ENCODE measurements at places on chromosomes 7 and 10.

- no peak for DNase-seq
Measured at GRCh38 chr7:77338883-77339629, 77.1 kb downstream of the GSAP start.

GRCh38 chr7:104807671-104808070, 206.3 kb upstream of the KMT2E start:
- no peak for DNase-seq

DNA sequence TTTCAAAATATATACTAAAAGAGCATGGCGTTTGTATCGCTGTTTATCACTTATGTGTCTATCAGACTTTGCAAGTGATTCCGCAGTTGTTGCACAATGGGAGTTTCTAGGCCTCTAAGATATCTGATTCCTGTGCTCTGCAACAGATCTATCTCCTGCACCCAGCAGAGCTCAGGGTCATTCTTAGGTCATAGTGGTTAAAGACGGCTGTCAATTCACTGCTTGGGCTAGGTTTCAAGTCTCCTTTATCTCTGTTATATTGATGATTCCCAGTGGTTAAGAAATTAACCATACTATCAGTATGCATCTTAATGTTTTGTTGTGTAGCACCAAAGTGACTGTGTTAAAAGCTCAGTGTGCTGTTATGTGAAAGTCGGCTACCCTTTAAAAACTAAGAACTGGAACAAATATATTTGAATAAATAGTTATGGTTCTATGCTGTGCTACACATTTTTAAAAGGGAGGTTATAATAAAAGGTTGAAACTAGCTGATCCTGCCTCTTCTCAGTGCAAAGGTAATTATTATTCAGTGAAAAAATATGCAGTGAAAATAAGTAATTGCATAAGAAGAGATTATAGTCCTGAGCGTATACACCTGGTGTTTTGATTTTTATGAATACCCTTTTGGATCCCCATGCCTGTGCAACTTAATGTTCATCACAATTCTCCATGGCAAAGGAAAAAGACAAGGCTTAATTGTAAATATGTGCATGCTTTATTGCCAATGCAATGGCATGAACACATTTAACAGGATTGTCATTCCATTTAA, 24.0 kb downstream of the HOXA1 start:
- DNase-seq: no peak

DNA sequence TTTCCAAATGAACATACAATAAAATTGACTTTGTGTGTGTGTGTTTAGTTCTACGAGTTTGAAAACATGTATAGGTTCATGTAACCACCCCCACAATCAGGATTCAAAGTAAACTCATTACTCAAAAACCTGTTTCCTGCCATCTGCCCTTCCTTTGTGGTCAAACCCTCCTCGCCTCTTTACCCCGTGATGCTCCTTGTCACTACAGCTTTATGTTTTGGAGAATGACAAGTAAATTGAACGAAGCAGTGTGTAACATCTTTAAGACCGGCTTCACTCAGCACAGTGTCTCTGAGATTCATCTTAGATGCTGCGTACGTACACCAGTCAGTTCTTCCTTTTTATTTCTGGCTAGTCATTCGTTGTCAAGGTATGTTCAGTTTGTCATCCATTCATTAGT, 54.6 kb upstream of the MKI67 start:
- DNase-seq: peak; percentile 13

DNA sequence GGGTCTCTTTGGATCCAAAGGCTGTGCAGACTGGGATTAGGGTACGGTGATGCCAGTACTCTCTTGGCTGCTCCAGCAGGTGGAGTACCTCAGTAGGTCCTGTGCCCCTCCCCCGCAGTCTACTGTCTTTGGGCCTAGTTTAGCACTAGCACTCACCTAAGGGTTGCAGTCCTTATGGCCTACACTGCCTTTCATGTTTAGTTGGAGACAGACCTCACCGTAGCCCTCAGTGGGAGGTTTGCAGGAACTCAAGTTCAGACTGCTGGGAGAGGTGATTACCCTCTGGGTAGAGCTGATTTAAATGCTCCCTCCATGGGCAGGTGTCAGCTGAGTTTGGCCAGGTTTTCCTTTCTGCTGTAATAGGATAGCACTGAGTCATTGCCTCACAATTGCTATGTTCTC, 210.8 kb upstream of the TMEM196 start:
- no peak for DNase-seq

- no peak for DNase-seq
Measured at GRCh38 chr10:21514129-21514817, 11.2 kb downstream of the SKIDA1 start.

- DNase-seq: no peak
Measured at GRCh38 chr10:11489591-11489990, 121.9 kb downstream of the USP6NL start.

DNA sequence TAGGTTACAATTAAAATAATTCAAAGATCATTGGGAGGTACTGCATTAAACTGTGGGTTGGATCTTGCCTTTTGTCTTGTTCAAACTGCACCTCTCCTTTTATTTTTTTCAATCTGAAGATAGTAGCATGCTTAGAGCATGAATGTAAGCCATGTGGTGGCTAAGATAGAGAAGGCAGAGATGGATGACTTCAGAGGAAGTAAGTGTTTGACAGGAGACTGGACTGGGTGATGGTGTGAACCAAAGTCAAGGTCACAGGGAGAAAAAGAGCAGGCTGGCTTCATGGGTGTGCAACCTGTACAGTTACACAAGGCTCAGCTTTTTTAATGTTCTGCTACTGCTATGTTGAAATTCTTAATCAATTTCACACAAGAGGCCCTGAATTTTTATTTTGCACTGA, 85.6 kb downstream of the ZEB1 start:
- DNase-seq: no peak

GRCh38 chr10:80491251-80492102, 37.4 kb downstream of the TSPAN14 start:
- no peak for DNase-seq

DNA sequence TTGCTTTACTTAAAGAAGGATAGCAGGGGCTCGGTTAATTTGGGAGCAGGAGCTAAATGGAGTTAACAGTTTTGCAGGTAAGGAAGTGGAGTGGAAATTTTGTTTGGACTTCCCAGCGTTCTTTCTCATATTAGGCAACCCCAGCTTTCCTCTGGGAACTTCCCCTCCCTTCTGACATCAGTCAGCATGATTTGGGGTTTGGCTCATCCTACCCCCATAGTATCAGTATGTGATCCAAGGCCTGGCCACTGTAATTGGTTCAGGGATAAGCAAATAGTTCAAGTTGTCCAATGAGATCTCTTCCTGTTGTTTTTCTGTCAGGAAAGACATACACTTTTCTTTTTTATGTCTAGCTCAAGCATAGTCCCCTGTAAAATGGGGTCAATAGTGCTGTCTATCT, 125.6 kb upstream of the CDK6 start:
- DNase-seq: no peak

DNA sequence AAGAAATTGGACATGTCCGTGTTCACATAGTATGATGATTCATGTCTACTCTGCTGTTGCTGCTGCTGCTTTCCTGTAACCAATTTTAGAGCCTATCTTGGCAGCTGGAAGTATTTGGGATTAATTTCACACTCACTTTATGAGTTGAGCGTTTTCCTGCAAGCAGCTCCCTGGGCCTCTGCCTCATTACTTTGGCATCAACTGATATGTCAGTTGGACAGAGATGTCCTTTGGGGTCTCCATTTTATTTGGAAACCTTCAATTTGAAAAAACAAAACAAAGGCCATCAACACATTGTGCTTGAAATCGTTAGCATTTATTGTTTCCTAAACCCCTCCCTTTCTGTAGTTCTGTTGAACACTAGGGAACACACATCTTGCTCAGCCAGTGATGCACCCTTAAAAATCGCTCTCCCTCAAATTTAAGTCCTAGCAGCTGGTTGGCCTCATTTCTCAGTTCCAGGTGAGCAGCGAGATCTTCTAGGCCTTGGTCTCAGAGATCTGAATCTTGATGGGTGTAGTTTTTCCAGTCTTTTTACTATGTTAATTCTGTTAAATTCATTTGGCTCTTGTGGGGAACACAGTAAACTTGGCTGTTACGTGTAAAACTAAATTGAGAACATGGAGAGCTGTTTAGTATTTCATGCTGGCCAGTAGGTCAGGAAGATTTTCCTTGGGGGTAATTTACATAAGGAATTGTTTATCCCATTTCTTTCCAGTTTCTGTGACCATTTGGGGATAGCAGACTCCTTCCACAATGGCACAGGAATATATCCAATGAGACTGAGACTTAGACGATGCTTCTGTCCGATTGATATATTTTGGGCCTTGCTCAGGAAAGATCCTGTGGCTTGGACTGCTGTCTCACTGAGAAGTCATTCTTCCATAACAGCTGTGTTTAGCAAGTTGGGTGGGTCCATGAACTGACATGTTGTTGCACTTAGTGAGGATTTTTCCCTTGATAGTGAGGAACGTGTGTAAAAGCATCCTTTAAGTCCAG, 371.6 kb downstream of the BBS9 start:
- DNase-seq: no peak

DNA sequence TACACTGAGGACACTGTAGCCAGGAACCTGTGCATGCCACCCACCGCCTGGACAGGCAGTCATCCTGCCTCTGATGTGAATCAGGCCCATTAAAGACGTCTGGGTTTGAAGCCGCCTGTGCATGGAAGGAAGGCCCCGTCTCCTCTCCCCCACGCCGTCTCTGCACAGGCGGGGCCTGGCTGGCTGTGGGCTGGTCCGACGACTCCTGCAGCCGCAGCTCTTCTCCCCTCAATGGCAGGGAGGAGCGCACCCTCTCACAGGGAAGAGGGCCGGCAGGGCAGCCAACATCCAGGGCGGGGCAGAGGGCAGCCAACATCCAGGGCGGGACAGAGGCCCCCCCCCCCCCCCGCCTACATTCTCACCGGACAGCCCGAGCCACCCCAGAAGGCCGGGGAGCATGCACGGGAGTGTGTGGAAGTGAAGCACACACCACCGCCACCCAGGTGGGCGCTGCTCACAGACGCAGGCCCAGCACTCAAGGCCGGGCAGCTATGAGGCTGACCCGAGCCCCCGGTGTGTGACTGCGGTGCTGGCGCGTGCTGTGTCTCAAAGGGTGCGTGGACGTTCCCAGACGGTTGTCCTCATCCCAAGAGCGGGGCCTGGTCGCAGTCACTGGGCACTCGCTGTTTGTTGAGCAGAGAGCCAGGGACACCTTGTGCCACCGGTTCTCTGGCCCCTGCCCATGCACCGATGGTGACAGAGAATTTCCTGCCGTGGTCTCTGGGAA, 19.1 kb downstream of the DPYSL4 start:
- DNase-seq: no peak

DNA sequence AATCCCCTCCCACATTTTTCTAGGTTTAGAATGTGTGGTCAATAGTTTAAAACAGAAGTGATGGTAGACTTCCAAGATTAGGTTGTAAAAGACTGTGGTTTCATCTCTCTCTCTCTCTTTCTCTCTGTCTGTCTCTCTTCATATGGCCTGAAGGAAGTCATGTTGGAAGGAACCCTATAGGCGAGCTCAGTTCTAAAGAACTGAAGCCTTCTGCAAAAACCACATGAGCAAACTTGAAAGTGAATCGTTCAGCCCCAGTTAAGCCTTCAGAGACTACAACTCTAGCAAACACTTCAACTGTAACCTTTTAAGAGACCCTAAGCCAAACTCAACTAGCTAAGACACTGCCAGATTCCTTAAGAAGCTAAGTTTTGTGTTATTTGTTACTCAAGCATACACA, 707.5 kb upstream of the LRRTM3 start:
- DNase-seq: no peak

GRCh38 chr7:143027032-143027431, at the start of gene OR9A2:
Gene OR9A2, minus strand, starts transcription at chr7:143027132. Its CDS starts 0 bp downstream, at chr7:143027132.
- no peak for DNase-seq

DNA sequence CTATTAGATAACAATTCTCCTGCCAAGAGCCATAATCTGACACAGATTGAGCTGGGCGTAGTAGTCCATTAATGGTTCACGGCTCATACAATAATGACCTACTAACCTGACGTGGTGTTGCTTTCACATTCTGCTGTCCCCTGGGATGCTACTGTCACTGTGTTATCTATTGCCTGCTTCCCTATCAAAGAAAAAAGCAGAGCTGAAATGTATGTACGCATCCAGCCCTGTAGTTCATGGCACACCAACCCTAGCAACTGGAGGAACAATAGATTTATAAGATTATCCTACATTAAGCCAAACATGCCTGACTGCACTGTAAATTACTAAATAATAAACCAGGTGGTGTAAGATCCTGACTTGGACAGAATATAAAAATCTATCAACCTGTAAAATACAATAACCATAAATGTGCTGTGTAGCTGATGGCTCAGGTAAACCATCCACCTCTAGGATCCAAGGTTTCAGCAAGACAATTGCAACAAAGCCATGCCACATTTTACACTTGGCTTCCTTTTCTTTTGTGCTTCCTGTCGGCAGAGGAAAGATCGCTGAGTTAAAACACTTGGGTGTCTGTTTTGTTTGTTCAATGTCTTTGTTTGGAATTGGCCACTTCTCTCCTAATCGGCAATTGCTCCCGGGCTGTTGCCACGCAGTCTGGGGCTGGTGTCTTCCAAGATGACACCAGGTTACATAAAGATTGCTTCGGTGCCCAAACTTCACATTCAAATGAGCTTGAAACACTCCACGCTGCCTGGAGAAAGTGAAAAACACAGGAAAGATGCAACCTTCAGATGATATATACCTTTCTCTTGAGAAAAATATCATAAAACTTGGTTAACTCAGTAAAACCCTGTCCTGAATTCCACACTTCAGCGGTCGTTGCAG, 143.9 kb upstream of the MGMT start:
- no peak for DNase-seq

- no peak for DNase-seq
Measured at GRCh38 chr10:77506517-77507200, 130.9 kb downstream of the KCNMA1 start.

DNA sequence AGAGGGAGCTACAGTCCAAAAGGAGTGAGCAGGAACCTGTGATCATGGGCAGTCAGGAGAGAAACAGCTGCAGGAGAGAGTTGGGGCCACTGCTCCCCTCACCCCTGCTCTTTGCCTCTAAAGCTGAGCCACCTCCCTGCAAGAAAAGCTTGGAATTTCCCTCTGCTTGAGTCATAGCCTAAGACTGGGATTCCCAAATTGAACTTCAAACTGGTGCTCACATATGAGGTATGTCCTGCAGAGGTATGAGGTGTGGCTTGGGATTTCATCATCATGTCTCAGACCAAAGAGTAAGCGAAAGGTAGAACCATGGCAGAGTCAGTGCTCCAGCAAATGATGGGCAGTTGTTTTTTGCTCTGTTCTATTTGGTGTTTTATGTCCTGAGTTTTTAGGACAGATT, 237.1 kb upstream of the NRP1 start:
- DNase-seq: no peak

GRCh38 chr10:17208476-17208875, 7.0 kb upstream of the TRDMT1 start:
- DNase-seq: no peak

DNA sequence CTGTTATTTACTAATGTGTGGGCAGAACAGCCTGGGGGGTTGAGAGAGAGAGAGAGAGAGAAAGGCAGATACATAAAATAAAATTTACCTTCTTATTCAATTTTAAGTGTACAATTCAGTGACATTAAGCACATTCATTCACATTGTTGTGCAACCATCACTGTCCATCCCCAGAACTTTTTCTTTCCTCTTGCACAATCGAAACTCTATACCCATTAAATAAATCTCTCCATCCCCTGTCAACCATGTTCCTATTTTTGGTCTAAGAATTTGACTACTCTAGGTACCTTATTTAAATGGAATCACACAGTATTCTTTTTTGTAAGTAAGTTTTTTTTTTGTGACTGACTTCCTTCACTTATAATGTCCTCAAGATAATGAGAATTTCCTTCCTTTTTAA, 181.6 kb downstream of the SND1 start:
- no peak for DNase-seq

- no peak for DNase-seq
Measured at GRCh38 chr7:81510122-81510521, 259.7 kb downstream of the HGF start.

- no peak for DNase-seq
Measured at GRCh38 chr10:8534096-8534495, 479.6 kb downstream of the GATA3 start.

GRCh38 chr7:28961972-28962371, 3.8 kb upstream of the TRIL start:
- no peak for DNase-seq
